ENCODE measurements at places on chromosomes 7 and 10.
A peak's percentile ranks its signal among the peaks of the same experiment; 100 is the strongest.

DNA sequence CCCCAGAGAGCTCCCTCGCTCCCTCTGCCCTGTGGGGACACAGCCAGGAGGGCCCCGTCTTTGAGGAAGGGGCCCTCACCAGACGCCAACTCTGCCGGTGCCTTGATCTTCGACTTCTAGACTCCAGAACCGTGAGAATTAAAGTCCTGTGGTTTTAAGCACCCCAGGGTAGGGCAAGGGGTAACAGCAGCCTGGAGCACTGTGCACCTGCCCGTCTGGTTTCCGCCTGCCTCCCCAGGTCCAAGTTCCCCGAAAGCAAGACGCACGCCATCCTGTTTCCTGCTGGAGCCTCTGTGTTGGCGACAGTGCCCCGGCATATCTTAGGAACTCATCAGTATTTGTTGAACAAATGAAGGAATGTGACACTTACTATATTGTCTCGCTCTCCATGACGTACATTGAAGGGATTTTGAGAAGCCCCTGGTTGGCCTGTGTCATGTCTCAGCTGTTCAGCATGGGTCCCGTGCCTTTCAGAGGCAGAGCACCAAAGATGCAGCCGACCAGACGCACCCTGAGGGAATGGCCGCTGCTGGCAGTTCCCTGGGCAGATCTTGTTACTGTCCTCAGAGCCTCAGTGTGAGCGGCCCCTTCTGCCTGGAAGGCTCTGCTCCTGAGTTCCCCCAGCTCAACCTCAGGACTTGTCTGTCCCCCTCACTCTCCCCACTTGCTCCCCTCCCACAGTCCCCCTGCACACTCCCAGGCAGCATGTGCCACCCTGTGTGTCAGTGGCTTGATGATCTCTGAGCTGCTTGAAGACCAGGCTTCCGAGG, 226.2 kb downstream of the TCERG1L start:
- DNase-seq = no peak

GRCh38 chr7:123782071-123782798, 33.4 kb upstream of the WASL start:
- DNase-seq = no peak

DNA sequence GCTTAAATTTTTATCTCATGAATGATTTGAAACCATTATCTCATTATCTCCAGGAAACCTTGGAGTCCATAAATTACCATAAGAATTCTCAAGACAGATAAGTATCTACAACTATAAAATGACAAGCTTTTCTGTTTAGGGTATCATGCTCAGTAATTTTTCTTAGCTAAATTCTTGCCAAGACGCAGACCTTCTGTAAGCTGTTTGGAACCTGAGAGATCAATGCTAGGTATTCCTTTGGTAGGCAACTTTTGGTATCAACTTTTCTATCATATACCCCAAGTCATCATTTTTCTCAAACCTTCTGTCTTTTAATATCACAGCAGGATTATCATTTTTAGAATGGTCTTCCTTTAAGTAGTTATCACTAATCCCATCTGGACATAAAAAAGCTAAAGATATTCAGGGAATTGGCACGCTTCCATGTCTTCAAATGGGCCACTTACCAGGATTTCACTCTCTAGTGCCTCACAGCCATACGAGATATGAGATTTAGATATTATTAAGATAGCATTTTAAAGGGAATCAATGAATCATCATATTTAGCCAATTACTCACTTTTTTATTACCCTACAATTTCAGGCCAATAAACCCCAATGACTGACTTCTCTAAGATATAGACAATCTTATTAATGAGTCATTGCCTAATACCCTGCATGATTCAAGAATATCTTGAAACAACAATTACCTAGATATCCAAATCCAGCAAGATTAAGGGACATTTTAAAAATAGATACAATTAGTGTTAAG, 544.1 kb downstream of the HTR7 start:
- no peak for DNase-seq

- no peak for DNase-seq
Measured at GRCh38 chr10:124642088-124642710, 102.0 kb downstream of the FAM53B start.

- DNase-seq = no peak
Measured at GRCh38 chr7:26006426-26006825, 145.6 kb upstream of the NFE2L3 start.

DNA sequence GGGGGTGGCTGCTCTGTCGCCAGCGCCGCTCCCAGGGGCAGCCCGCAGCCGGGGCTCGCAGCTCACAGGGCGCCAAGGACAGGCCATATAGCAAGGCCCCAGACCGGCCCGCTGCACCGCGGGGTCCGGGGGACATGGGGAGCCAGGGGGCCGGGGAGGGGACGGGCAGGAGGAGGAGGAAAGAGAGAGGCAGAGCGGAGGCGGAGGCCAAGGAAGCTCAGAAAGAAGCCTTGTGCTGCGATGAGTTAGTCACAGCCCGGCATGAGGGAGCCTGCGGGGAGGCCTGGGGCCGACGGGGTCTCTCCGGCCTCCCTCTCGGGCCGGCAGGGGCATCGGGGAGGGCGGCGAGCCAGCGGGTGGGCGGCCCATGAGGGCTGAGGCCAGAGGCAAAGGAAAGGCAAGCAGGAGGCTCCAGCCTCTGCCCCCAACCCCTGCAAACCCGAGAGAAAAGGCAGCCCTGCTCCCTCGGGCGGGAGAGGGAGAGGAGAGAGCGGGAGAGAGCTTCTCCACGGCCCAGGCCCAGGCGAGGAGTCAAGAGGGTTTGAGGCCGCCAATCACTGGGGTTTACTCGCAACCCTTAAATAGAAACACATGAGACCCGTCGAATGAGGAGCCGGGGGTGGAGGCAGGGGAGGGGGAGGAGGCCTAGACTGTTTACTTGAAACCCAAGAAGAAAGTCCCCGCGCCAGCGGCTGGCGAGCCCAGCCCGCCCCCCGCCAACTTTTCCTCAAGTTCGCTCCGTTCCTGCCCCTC, 167.9 kb downstream of the NEURL1 start:
- peak; percentile 91 for DNase-seq

- DNase-seq = no peak
Measured at GRCh38 chr7:159157714-159158113, 13.0 kb upstream of the VIPR2 start.

GRCh38 chr10:60817398-60817805, 39.1 kb downstream of the CDK1 start:
- DNase-seq = peak; percentile 33

DNA sequence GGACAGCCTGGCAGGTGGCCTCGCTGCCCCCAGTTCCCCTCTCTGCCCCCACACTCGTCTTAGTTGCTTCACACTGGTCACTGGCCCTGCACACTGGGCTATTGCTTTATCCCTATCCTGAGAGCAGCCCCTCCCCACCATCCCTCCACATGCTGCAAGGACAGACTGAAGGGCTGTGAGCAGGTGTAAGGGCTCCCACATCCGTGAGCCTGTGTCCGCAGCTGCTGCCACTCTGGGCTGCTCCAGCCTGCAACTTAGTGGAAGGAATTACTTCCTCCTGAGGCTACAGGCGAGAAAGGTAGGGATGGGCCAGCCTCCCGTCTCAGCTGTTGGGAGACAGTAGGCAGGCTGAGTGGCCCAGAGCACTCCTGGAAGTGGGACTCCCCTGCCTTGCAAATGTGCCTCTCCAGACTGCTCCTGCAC, 3.8 kb downstream of the RARRES2 start:
- no peak for DNase-seq

- DNase-seq = no peak
Measured at GRCh38 chr7:85681241-85681640, 494.4 kb upstream of the SEMA3D start.

DNA sequence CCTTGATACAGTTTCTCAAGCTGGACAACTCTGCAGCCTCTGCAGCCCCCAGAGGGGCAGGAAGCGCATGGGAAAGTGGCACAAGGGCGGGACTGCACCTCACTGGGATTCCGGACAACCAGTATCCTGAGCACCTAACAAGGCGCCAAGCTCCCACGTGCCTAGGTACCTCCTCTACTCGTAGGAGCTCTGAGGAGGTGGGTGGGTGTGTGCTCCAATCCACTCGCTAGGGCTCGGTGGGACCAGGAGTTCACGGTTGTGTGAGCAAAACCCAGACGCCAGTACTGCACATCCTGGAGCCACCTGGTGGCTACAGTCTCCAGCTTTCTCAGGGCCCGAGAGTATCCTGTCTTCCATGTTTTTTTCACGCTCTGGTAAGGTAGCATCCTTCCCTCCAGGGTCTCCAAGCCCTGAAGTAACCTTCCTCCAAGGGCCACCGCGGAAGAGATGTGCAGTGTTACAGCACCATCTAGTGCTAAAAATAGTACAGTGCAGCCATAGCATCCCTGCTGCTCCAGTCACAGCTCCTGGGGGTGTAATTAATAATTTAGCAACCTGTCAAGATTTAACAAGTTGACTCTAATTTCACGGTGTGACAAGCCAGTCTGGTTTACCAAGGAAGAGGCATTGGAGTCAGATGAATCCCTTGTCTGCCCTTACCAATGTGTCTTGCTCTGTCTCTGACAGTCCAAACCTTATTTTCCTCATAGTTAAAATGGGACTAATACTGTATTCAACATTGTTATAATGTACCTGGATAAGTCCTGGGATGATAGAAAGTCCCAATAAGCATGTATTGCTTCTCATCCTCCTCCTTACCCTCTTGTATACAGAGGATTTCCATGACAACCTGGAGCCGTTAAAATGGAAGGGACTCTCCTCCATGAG, 70.4 kb downstream of the HERPUD2 start:
- DNase-seq = peak; percentile 49

- no peak for DNase-seq
Measured at GRCh38 chr7:135717693-135718092, 10.3 kb downstream of the SLC13A4 start.

- no peak for DNase-seq
Measured at GRCh38 chr10:33832124-33832787, 497.8 kb upstream of the NRP1 start.

DNA sequence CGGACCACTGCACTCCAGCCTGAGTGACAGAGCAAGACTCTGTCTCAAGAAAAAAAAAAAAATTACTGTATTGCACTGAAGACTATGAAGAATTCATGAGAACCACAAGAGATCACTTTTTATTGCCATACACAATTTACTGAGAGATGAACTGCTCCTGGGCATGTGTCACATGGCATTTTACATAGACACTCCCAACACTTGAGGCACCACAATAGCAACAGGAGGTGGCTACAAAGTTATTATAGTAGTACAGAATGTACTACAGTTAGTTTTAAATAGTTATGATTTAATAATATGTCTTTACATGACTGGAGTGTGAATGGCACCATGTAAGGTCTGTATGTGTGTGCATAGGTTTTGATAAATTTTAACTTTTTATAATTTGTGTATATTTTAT, 70.6 kb downstream of the KMT2E start:
- DNase-seq = no peak

DNA sequence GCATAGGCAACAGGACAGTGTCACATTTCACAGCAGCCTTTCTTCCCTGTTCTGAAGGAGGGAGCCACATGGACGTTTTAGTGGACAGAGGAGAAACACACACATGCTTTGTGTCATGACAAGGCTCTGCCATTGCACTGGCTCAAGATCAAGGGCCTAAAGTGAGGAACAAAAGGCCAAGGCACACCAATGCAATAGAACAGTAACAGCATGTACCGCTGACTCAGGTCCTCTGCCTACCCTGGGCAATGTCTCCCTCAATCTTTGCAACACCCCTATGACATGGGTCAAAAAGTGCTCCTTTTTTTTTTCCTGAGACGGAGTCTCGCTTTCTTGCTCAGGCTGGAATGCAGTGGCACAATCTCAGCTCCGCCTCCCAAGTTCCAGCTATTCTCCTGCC, 57.8 kb upstream of the SDK1 start:
- no peak for DNase-seq

GRCh38 chr7:38330039-38330438, 56.6 kb upstream of the TARP start:
- no peak for DNase-seq

GRCh38 chr7:130454959-130455358, 14.1 kb upstream of the CEP41 start:
- no peak for DNase-seq

DNA sequence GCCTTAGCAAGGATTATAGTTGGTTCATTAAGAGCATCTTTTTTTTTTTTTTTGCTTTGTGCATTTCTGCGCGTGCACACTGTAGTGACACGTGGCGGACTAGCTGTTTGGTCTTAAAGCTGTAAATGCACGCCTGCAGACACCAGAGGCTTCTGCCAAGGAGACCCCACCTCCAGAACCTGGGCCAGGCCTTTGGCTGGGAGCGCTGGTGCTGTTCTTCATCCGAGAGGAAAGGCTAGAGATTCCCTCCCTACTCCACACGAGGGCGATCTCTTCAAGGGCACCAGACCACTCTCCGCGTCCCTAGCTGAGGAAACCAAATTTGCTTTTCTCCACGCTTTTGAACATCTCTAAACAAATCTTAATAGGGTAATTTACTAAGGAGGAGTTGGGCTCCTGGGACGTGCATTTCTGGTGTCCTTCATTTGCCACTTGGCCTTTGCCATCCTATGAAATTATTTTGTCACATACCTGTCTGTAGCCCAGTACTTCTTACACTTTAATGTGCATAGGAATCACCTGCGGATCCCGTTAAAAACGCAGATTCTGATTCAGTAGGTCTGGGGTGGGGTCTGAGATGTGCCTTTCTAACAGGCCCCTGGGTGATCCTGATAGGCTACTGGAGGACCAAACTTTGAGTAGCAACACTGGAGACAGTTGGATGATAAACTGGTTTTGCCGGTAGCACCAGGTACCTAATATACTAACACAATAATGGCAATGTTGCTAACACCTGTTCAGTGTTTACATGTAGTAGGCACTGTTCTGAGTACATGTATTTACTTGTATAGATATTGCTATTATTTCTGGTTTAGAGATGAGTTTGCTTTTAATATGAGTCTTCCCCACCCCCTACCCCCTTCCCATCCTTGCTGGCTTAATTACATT, 1.3 kb upstream of the SLC26A5 start:
- peak; percentile 80 for DNase-seq

DNA sequence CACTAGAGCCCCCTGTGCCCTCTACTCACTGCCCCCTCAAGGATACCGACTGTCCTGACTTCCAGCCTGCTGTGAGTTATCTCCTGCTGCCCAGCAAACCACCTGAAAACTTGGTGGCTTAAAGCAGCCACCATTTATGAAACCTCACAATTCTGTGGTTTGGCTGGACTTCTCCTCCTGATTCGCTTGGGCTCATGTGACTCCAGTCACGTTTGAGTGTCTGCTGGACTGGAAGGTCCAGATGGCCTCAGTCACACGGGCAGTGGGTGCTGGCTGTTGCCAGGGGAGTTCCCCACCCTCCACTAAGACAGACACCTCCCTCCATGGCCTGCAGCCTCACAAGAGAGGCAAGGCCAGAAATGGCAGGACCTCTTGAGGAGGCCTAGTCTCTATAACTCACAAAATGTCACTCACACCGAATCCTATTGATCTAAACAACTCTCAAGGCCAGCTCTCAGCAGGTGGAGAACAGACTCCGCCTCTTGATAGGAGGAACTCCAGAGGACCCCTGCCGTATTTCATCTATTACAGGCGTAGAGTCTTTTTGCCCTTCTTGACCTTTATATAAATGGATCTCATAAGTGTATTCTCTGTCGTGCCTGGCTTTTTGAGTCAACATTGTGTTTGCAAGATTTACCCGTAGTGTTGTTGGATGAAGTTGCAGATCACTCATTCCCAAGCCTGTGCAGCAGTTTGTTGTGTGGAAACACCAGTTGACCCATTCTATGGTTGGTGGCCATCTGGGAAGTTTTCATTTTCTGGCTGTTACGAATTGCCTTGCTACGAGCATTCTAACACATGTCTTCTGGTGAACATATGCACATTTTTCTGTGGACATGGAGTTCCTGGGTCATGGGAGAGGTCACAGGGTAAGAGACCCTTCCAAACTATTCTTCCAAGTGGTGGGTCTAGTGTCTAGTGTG, 48.3 kb downstream of the ZMIZ1 start:
- peak; percentile 73 for DNase-seq
